Activated CD4-positive, alpha-beta T cell treated with anti-CD3 and anti-CD28 coated beads, Interleukin-10, Interleukin-2, amounts not matched to agents 100 ng/mL and 50 ng/mL, durations not matched to agents 16 hours and 8 hours (primary cell): ENCODE measurements at places on chromosomes 11 and 22.

DNA sequence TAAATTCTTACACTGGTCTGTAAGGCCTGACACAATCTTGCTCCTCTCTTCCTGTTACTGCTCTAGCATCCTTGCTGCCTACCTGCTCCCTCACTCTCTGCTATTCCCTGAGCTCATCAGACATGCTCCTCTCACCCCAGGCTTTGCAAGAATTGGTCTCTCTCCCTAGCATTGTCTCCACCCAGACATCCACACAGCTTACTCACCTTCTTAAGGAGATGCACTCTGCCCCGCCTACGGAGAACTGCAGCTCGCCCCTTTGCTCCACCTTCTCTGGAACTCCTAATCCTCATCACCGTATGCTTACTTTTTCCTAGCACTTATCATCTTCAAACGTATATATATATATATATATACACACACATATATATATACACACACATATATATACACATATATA is 23.3 kb upstream of the TMPRSS5 start:
- DNase-seq: no peak

- DNase-seq: no peak
Measured at GRCh38 chr22:30253205-30253852, 6.8 kb upstream of the LIF start.

GRCh38 chr11:11865449-11865848 is 23.7 kb downstream of the USP47 start:
- no peak for DNase-seq

DNA sequence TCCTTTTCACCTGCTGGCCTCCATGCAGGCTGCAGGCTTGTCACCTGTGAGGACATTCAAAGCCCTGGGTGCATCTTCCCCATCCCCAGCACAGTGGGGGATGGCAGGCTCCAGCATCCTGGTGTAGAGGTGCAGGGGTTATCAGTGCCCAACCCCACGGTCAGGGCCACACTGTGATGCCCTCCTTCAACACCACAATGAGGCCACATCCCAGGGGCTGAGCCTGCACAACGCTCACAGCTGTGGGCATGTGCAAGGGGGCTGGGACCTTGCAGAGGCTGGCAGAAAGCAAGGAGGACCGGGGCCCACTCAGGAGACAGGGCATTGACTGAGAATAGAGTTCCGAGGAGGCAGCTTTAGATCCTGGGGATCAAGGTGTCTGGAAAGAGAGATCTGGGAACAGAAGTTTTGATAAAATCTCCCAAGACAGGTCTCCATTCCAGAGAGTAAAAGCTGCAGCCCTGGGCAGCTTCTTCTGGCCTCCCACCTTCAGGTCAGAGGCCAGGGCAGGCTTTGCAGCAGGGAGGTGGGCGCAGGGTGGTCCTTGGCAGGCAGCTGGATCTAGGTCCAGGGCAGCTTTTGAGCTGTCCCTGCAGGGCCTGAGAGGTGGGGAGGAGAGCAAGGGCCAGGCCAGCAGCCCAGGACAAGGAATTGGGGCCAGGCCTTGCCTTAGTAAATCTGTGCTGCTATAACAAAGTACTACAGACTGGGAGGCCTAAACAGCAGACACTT is 250.8 kb upstream of the B3GAT1 start:
- no peak for DNase-seq

DNA sequence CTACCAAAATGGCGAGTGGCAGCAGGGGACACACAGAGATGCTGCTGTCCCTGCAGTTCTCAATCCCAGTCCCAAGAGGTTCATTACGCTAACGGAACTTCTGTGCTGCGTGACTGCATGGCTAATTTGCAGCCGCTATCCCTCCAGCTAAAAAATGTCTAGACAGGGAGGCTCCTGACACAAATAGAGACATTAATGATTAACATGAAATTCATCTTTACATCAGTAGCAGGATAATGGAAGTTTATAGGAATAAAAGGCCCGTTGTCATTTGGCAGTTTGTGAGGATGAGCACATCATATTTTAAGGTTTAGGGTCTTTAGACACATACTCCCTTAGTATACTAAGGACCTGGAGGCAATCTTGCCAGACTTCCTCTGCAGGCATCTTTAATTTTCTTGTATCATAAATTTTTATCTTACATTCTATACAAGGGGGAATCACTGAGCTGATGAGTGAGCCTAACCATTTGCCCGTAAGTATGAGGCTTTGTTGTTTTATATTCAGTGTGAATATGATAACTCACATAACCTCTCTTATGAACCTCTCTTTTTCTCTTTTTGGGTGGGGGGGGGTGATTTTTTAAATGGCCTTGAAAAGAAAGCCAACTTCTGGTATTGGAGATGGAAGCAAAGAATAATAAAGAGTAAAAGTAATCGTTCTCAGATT is 99.8 kb upstream of the OR9G4 start:
- DNase-seq: no peak

DNA sequence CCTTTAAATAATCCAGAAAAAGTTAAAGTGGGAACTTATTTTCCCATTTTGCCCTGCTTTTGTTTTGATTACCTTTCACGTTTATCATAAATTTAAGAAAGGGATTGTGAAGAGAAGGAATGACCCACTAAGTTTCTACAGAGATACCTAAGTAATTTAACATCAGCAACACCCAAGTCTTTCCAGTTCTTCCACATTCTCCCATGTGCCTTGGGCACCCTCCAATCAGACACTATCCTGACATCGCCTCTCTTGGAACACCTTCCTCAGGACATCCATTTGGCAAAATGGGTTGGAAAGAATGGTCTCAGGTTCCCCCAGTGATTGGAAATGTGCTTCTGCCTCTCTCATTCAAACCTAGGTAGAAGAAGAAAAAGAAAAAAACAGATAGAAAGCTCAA is 6.3 kb downstream of the BBOX1 start:
- no peak for DNase-seq

DNA sequence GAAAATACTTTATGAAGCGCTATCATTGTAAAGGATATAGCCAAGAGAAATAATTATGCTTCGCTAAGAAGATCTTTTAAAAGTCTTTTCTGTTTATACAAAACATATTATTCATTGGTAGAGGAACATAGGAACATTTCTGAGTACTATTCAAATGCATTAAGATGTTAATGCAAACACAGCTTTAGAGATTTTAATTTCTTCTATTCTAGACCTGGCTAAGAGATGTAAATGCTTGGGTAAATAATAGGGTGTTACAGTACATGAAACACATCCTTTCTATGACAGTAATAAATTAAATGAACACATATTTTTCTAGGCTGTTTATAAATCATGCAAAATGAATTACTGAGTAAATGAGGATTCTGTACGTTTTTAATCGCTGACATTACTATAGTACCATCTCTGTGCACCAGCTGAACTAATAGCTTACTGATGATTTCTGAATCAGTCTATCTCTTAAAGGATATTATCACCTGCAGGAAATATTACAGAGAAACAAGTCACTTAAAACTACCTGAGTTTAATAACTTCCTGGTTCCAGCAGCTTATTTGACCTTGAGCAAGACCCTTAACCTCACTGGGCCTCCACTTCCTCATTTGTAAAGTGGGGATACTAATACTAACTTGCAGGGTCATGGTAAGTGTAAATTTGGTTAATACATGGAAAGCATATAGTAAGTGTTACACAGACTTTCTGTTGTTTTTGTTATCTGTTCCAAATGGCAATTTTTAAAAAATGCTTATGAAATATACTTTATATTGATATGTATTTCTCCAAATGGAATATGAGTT is 344.9 kb downstream of the DYNC2H1 start:
- DNase-seq: no peak

- DNase-seq: no peak
Measured at GRCh38 chr11:11261629-11262028, 91.4 kb downstream of the CSNK2A3 start.

- no peak for DNase-seq
Measured at GRCh38 chr11:104547996-104548661, 350.1 kb downstream of the CASP12 start.

DNA sequence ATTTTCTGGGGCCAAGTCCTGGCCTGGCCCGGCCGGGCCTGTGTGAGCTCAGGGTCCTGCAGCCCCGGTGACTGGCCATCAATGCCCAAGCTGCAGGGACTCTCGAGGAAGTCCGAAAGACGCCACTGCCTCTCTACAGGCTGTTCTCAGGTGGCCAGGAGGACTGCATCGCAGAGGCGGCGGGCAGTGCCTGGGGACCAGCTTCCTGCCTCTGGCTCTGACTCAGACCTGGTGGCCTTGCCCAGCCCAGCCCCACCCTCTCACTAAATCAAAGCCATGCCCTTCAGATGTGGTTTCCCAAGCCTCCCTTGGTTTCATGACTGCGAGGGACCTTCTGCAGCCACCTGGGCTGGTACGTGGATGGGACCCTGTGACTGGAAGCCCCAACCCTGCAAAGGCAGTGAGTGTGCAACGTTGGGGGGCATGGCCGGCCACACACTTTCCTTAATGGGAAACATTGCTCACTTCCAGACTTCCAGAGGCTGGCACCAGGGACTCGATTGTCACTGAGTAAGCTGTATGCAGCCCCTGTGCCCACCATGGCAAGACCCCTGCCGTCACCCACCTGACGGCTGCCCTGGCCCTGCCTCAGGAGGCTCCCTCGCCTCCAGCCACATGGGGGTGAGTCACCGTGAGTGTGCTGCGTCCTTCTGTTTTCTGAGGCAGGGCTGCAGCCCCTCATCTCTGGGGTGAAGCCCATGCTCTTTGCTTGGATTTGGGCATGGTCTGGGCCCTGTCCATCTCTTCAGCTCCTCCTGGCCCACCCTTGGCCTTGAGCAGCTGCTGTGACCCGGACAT is 6.0 kb upstream of the FGF3 start:
- DNase-seq: no peak

- DNase-seq: no peak
Measured at GRCh38 chr11:12410006-12410728, 32.8 kb downstream of the PARVA start.

DNA sequence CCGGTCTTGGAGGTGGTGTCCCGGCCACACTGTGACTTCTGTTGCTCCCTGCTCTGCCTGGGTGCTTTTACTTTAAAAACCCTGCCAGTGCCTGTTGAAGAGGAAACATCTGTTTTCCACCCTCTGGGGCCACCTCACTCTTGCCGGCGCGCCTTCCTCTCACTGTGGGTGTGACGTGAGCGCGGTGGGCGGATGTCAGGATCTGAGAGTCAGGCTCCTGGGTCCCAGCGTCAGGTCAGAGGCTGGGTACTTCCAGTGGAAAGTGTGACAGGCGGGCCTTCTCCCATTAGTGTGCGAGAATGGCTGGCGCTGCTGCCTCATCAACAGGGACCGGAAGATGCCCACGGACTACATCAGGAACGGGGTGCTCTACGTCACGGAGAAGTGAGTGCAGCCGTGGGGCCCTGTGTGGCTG is 54.2 kb downstream of the GRAMD4 start:
- peak; percentile 90 for DNase-seq

DNA sequence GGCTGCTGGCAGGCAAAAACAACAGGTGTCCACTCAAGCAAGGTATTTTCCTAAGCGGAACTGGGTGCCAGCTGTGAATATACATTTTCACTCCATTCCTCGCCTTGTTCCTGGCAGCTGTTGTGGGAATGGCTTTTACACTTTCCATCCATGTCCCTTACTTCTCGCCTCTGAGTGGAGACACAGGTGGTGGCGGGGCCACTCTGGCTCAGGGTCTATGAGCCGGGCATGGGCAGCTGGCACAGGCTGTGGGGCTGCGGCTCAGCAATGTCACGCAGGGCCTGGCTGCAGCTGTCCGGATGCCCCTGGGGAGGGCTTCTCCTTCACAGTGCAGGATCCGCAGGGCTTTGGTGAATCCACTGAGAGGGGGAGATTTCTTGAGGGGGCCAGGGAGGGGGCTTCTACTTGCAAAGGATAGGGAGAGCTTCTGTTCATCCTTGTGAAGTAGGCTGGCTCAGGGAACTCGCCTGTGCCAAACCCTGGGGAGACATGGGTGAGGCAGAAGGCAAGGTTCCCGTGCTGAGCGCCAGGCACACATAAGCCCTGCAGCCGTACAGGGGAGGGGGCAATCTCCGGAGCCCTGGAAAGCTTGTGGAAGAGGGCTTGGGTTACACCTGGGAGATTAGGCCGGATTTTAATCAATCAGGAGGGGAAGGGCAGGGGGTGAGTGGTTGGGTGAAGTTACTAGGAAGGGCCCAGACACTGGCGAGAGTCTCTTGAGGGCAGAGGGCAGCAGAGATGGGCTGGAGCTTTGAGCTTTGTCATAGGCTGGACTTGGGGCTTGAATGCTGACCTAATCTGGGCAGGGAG is 45.7 kb downstream of the KCNQ1OT1 start:
- DNase-seq: no peak

DNA sequence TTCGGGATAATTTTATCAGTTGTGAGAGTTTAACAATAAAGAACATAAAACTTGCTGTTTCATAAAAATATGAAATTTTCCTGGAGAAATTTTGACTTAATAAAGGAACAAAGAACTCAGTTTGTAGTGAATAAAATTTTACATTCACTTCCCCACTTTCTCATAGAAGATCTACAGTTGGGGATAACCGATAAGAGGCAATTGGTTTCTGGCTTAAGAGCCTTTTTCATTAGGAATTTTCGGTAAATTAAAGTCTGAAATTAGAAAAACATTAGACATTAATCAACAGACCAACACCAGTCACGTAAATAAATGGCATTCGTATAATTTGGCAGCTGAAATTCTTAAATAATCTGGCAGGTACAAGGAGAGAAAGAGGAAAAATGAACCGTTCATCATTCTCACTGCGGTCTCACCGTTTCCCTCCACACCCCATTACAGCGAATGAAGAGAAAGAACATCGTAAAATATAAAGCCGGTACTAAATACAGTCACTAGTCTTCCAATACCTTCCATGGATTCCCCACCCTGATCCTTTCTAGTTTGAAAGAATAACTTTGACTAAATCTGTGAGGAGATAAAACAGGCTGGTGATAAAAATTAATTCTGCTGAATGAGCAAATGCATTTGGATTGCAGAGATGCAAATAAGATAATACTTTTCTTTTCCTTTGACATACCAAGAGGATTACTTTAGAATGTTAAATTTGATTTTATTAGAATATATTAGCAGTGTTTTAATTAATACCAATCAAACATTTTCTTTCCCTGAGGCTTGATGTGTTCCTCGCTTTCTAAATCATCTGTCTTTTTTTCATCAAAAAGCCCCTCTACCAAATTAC is 19.5 kb downstream of the BLID start:
- no peak for DNase-seq

DNA sequence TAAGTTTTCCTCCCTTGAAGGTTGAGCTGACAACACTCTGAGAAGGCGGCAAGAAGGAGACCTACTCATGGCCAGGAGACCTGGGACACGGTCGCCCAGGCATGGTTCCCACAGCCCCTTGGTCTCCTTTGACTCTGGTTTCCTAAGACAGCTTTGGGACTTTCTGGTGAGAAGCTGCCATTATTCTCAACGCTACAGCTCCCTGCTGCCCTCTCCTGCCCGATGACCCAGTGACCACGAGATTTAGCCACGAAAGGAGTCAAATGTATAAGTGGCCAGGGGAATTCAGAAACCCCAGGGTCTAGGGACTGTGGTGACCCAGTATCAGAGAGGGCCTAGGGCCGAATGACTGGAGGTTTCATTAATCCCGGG is 699 bp upstream of the SDF2L1 start:
- no peak for DNase-seq

DNA sequence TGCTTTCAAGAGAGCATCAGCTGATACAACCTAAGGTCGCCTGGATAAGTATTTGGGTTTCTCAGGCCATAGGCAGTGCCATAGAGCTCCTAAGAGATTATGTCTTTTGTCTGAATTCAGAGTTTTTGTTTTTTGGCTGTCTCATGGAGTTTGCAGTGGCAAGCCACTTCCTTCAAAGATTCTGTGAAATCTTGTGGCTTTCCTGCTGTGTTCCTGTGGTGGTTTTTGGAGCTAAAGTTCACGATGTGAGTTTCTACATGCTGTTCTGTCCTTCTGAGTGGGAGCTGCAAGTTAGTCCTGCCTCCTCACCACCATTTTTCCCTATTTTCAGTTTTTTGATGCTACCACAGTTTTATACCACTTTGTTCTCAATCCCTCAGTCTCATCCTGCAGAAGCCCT is 111.4 kb downstream of the COMMD9 start:
- no peak for DNase-seq

- no peak for DNase-seq
Measured at GRCh38 chr11:76838678-76839068, 22.0 kb upstream of the ACER3 start.
